Aorta (tissue), 5 donors: ENCODE measurements at places on chromosomes 1 and 21. TPM values are rescaled to one million over a fixed set of nuclear protein-coding genes. Genes with fewer than 3 reads are reported as not detected.

GRCh38 chr1:6317098-6317760 lies 56.3 kb upstream of the GPR153 start:
- no peak for DNase-seq

GRCh38 chr21:42829417-42829816 lies 49.9 kb downstream of the WDR4 start:
- DNase-seq, result no peak

GRCh38 chr21:38289705-38290485 lies 33.1 kb downstream of the KCNJ15 start:
- no peak for DNase-seq

DNA sequence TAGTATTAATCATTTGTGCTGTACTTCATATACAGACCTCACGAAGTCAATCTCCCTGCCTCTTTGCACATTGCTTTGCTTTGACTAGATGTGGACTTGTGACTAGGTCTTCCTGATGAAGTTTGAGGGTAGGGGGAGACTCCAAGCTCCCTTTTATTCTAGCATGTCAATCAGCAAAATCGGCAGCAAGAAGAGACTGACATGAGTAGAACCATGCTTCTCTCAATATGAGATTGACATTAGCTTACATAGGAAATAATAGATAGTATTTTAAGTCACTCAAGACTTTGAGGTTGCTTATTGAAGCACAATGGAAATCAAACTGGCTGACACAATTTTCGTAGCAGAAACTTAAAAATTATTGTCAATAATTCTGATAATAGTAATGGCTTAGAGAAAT lies 866.4 kb upstream of the ADAMTS5 start:
- DNase-seq, result no peak

Gene FTCD
- 2.6 TPM for total RNA-seq

DNA sequence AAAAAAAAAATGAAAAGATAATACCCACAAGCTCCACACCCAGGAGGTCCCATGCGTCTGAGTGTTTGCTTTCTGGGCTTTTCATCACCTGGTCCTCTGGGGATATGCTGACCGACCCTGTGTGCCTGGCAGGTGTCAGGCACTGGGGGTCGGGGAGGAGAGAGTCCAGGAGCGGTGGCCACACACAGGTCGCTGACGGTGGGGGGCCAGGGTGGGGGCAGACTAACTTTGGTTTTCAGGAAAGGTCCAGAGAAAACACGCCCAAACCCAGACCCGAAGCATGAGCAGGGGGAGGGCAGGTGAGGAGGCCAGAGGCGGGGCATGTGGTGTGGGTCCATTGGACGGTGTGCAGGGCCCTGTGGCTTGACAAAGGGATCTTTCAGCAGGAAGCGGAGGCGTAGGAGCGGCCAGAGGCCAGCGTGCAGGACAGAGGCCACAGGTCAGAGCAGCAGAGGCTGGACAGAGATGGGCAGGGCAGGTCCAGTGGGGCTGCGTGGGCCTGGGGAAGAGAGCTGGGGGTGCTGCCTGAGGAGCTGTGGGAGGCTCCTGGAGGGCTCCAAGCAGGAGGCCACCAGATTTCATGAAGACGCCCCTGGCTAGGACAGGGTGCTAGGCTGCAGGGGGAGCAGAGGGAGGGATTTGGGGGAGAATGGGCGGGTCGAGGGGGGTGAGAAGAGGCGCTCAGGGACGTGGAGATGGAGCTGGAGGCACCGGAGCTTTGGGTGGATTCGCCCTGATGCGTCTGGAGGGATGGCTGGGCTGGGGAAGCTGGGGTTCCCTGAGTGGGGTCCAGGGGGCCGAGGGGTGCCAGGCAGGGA lies 15.8 kb downstream of the RNF223 start:
- no peak for DNase-seq

Gene PLPPR5
- total RNA-seq, result not detected

Gene ZYG11A
- 0.18 TPM for total RNA-seq

DNA sequence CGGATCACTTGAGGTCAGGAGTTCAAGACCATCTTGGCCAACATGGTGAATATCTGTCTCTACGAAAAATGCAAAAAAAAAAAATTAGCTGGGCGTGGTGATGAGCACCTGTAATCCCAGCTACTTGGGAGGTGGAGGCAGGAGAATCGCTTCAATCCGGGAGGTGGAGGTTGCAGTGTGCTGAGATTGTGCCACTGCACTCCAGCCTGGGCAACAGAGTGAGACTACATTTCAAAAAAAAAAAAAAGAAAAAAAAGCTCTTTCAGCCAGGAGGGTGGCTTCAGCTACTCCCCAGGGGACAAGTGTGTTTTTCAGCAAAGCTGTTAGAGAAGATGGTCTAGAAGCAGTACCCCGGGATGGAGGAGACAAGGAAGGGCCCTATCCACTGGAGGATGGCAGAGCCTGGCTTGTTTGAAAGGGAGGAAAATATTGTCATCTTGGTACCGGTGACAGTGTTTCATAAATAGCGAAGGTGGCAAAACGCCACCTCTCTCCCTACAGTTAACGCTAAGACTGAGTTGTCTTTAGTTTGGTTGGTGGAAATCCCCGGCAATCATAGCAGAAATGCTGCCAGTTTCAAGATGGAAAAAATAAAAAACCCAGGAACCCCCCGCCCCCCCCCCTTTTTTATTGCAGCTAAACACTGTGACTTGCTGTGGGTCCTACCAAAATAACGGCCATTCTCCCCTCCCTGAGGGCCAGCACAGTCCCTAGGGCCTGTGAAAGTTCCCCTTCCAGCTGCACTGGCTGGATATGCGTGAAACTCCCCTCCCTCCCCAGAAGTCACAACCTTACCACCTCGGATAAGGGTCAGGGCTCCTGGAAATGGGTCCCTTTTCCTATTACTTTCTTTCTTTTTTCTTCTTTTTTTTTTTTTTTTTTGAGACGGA lies 3.5 kb downstream of the PIK3CD start:
- DNase-seq, result no peak

DNA sequence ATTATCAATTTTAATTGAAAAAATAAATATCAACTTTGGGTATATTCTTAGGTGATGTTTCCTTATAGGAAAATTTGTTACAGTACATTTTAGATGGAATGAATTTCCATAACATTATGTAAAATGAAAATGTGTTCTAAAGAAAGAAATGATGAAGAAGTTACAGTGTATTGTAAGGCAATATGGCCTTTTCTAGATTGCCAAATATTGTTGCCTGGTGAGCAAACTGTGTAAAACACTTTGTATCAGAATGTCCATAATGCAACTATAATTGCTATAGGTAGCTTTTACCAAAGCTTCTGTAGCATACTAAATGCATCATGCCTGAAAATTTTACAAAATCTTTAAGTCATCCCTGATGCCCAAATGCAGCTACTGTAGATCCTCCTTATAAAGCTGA lies 285.0 kb downstream of the LRRC7 start:
- DNase-seq, result no peak

- peak; percentile 88 for DNase-seq
These were observed 148.6 kb downstream of the PPIAL4G start for GRCh38 chr1:148334339-148335130.

Gene C1orf226
- 4.4 TPM for total RNA-seq

GRCh38 chr1:238608144-238608543 lies 717.4 kb upstream of the ZP4 start:
- DNase-seq, result no peak

DNA sequence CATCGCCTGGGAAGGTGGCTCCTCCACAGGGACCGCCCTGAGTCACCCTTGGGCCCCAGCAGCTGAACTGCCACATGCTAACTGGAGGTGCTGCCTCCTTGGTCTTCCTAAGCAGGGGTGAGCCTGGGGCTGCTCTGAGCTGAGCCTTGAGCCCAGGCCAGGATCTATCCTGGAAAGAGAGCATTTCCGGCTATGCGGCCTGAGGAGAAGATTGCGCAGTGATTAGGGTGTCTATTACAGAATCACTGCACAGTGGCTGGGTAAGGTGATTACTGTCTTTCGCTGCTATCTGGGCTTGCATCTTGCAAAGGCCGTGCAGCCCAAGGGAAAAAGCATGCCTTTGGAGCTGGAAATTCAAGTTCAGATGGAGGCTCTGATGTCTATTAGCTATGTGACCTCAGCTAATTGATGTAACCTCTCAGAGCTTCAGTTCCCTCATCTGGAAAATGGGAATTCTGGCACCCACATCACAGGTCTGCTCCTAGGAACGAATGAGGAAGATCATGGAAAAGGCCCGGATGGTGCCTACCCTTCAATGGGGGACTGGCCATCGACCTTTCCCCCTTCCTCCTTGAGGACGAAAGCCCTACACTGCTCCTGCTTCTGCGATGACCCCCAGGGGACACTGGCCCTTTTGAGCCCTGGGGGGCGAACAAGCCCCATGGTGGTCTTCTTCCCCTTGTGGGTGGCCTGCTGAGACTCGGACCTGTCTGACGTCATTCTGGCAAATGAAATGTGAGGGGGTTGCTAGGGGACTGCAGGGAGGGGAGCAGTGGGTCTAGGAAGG lies 38.0 kb downstream of the GPR161 start:
- DNase-seq, result no peak

GRCh38 chr1:228009116-228009827 lies 2.5 kb downstream of the WNT3A start:
- DNase-seq, result peak; percentile 44

DNA sequence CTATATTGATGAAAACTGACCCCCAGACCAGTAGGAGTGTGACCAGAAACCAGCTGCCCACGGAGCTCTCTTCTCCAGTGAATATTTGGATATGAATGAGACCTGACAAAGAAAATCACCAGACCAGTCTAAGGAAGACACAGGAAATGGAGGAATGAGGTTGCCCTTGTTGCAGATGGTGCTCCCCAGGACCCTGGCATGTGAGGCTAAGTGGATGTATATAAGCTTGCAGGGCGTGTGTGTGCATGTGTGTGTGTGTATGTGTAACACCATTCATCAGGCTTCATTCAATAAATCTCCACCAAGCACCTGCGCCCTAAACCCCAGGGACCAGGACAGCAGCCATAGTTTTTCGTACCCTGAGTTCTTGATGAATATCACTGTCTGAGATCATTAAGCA lies 14.4 kb downstream of the PHLDA3 start:
- DNase-seq, result no peak

- DNase-seq, result no peak
These were observed 25.1 kb downstream of the GRHL3 start for GRCh38 chr1:24344090-24344742.

Gene LAMC2
- 0.91 TPM for total RNA-seq
